ENCODE measurements at places on chromosomes 11 and 22. TPM values are rescaled to one million over a fixed set of nuclear protein-coding genes. Genes with fewer than 3 reads are reported as not detected.

GRCh38 chr11:114202011-114202609, 94.1 kb upstream of the NNMT start:
- DNase-seq = no peak

DNA sequence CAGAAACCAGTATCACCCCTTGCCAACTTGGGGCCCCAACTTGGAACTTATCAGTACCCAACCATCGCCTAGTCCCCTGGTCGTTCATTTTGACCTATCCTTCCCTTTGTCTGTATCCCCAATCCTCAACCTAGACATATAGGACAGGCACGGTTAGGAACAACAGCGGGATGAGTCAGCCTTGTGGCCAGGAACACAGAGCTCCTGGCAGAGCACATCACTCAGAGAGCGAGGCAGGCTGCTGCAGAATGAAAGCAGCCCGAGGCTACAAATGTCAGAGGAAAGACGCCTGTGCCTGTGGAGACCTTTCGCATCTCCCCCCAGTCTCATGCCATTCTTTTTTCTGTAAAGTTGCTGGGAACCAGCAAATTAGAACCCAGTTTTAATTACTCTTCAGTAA, 14.6 kb downstream of the DKK3 start:
- DNase-seq = peak; percentile 65

GRCh38 chr22:39282645-39283321, 36.6 kb downstream of the RPL3 start:
- peak; percentile 91 for DNase-seq

GRCh38 chr11:67288452-67289225, 464 bp upstream of the ANKRD13D start:
- DNase-seq = peak; percentile 84

- DNase-seq = no peak
Measured at GRCh38 chr11:116404462-116404798, 368.4 kb downstream of the BUD13 start.

DNA sequence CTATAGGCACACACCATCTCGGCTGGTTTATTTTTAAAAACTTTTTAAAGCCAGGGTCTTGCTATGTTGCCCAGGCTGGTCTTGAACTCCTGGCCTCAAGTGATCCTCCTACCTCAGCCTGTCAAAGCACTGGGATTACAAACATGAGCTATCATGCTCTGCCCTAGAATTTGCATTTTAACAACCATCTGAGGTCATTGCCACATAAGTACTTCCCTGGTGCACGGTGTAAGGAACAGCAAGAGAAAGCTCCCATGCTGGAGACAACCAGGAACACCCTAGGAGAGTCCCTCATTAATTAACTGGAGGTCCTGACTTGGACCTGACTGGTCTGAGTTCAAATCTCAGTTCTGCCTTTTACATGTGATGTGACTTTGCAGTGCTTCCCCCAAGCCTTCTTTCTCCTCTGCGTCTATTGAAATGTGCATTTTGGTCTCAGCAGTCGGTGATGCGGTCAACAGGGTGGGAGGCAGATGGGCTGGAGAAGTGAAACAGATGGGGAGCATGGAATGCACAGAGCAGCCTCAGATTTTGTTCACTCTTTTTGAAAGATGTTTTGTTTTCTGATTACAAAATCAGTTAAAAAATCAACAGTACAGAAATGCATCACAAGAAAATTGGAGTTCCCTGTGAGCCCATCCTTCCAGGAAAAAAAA, 146.5 kb downstream of the MYO18B start:
- DNase-seq = no peak

Gene OR52E8
- total RNA-seq = not detected

Gene SLC1A2
- total RNA-seq = not detected

Gene C22orf23
- 0.90 TPM for total RNA-seq

Gene ASCL2
- total RNA-seq = not detected

Gene ALX4
- total RNA-seq = not detected

Gene PHF21B
- total RNA-seq = not detected

Data from Caki2 (cell line).